HS-27A (cell line): ENCODE measurements at places on chromosomes 1 and 21.

DNA sequence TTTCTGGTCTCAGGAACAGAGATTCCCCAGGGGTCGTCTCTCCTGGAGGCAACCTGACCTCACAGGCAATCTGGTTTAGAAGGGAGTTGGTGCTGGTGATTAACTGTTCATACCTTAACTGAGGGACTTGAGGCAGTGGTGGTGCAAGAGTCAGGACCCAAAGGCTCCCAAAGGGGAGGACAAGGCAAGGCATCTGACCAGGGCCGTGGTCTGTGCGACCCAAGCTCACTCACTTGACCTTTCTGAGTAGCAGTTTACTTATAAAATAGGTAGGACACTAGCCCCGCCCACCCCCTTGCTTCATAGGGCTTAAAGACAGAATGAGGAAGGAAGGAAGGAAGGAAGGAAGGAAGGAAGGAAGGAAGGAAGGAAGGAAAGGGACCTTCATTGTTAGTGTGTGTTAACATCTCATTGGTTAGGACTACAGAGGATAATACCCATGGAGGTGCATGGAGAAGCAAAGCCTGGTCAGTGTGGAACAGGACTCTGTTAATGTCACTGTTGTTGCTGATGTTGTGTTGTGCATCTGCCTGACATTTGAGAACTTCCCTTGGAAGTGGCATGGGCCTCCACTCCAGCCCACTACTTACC, 4.6 kb upstream of the KCNA2 start:
- no peak for DNase-seq

DNA sequence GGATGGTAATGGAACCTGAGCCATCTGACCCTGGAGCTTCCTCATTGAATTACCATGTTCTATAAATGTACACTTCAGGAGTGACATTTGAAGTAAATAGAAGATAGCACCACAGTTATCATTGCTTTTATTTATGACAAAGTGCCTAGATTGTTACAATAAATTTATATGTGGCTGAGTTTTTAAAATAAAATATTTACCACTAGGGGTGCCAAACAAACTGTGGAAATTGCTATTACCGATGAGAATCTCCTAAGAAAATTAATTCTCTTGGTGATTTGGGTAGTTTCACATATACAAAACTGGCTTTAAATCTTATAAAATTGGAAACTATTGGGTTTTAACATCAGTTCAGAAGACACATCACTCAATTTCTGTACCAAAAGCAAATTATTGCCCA, 1.4 kb upstream of the TNR start:
- DNase-seq, result no peak

- no peak for DNase-seq
Observed at GRCh38 chr1:3194760-3195479, 125.9 kb downstream of the PRDM16 start.

DNA sequence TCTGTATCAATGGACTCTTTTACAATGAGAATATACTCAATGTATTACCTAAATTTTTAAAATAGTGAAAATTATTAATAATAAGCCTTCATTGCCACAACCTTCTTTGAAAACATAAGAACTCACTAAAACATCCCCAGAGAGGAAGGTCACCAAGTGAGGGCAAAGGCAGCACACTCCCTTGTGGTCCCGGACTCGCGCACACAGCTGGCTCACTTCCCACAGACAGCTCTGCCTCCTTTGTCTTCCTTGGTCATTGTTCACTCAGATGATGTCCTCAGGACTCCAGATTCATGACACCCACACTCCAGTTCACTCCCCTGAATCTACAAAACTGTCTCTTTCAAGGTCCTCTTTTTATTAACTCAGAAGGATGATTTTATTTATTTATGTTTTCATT, 19.2 kb upstream of the UBR4 start:
- no peak for DNase-seq

DNA sequence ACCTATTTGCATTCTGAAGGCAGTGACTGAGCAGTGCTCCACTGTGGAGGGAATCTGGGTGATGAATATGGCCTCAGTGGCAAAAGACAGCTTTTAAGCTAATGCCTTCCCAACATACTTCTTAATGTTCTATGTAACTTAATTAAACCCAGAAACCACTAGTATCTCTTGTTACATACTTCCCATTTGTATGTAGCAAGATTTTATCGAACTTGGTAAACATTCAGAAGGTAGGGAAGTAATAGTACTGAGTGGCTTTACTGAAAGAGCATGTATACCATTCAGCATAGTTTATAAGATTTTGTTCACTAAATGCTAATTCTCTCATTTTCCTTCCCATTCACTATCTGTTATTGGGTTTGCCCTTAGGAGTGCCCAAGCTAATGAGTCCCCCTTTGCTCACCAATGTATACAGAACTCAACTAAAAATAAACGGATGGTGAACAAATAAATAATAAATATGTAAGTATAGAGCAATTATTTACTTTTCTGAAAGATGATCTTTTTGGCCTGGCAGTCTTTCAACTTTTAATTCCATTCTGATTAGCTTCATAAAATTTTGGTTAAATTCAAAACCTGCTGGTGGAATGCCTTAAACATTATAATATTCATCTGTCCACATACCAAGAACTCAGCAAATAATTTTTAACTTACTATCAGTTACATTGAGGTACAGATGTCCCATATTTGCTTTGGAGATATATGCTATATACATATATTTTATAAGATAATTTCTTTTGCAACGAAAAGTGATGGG, 204.4 kb downstream of the APP start:
- DNase-seq, result no peak

DNA sequence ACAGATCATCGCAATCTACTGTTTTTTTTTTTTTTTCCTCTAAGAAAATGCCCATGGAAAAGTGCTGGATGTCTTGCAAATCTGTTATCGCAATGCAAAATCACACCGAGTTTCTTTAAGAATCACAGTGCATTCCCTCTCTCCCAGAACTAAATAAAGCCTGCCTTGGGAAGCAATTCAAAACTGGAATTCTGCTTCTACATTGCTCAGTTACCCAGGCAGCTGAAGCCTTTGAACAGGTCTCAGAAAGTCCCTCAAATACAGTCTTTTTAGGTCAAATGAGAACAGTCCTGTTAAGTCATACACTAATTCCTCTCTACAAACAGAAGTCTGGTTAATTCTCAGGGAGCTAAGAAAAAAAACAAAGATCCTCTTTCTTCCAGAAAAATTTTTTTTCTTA, 46.3 kb downstream of the SLC30A10 start:
- no peak for DNase-seq

GRCh38 chr1:111214074-111214801, 13.3 kb upstream of the CHI3L2 start:
- DNase-seq, result no peak

DNA sequence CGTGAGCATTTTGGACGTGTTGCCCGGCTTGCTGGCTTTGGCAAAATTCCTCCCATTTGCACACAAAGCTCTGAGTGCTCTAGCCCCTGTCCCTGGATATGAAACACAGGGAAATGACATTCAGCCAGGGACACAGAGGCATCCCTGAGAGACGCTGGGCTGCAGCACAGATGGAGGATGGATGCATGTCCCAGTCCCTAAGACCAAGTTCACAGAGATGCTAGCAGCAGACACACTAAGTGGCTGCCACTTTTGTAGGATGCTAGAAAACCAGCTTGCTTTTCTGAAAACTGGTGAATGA, 12.5 kb downstream of the ACTRT2 start:
- DNase-seq, result no peak

GRCh38 chr1:41020109-41020576, 1.4 kb downstream of the SLFNL1 start:
- no peak for DNase-seq
